Stimulated activated CD4-positive, alpha-beta T cell treated with anti-CD3 and anti-CD28 coated beads, Interleukin-15, amount 100 ng/mL, for 1 hour (primary cell): ENCODE measurements at places on chromosomes 11 and 22.

GRCh38 chr11:60343094-60343704, 16.1 kb downstream of the MS4A6E start:
- DNase-seq = no peak

GRCh38 chr11:75011872-75012271, 23.1 kb downstream of the NEU3 start:
- no peak for DNase-seq

DNA sequence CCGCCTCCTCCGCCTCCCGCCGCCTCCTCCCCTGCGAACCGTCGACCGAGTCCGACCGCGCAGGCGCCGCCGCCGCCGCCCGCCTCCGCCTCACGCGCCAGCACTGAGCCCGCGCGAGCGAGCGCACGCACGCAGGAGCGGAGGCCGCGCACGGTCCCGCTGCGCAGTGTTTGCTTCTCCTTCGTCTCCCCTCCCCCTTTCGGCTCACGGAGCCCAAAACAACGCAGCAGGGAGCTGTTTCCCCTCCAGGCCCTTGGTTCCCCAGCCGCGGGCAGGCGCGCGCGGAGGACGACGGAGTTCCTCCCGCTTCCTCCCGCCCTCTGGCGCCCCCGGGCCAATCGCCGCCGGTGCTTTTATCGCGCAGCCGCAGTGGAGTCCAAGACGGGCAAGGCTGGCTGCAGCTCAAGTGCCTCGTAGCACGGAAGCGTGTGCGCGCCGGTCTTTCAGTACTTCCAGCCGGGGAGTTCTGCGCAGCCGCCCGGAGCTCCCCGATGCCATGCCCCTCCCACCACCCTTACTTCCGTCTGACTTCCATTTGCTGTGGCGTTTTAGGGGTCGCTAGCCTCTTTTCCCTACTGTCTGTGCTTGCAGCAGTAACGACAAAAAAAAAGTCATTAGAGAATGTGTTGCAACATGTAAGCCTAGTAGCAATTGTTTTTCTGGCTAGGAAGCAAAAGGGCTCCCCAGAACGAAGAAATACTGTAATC, at the start of gene HNRNPUL2:
Gene HNRNPUL2, minus strand, starts transcription at position 293 of the 707 bp plus-strand sequence. CDS start 301 bp downstream, outside the sequence.
- peak; percentile 97 for DNase-seq

DNA sequence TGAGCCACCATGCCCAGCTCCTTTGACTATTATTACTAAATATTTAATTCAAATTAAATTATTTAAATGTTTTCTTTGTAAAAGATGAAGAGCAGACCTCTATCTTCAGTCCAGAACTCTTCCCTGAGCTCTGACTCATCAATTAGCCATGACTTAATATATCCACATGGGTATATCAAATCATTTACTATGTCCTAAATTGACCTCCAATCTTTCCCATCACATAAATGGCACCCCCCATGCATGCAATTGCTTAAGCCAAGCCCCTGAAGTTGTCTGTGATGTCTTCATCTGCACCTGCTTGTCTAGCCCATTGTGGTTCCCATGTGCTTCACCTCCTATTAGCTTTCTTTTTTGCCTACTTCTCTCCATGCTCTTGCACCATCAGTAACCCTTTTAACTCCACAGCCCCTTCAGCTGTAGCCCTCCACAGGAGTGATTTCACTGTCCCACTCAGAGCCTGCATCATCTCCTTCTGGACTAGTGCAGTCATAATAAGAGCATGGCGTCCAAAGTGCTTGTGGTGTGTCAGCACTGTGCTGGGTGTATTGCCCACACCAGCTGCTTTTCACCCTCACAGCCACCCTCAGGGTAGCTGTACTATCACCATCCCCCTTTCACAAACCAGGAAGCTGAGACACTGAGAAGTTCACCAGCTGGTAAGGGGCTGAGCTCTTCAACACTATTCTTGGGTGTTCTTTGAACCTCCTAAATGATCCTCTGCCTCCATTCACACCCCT, 11.8 kb upstream of the THY1 start:
- no peak for DNase-seq

GRCh38 chr11:88428959-88429358, 91.4 kb upstream of the CTSC start:
- no peak for DNase-seq

DNA sequence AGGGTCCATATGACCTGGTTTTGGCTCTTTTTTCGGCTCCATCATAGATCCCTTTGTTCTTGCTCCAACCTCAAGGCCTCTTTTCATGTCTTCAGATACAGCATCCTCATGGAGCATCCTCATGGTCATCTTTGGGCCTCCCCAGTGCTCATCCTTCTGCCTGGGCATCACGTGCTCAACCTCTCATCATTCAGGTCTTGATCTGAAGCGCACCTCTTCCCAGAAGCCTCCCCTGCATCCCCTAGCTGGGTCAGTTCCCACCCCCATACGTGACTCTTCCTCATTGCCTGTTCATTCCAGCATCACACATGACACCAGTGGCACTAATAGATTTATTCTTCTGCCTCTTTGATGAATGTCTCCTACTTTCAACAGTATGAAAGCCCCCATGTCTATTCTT, 192.2 kb downstream of the MIAT start:
- DNase-seq = no peak

- DNase-seq = no peak
These were observed 428 bp downstream of the CDKN1C start for GRCh38 chr11:2885017-2885677.

DNA sequence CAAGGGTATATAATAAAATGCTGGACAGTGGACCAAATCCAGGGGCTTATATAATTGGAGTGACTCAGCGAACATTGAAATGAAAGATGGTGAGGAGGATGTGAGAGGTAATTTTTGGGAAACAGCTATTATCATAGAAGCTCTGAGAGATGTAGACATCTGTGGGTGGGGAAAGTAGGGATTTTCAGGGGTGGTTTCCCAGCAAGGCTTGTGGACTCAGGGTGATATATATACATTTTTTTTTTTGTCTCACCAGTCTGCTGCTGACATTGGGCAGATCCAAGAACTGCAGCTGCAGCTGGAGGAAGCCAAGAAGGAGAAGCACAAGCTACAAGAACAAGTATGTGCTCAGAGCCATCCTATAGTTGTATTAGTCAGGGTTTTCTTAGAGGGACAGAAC, 208.1 kb downstream of the MYO18B start:
- no peak for DNase-seq

GRCh38 chr11:70212227-70212811, 9.2 kb downstream of the FADD start:
- DNase-seq = no peak

- DNase-seq = no peak
These were observed 680.5 kb upstream of the API5 start for GRCh38 chr11:42631220-42631843.

DNA sequence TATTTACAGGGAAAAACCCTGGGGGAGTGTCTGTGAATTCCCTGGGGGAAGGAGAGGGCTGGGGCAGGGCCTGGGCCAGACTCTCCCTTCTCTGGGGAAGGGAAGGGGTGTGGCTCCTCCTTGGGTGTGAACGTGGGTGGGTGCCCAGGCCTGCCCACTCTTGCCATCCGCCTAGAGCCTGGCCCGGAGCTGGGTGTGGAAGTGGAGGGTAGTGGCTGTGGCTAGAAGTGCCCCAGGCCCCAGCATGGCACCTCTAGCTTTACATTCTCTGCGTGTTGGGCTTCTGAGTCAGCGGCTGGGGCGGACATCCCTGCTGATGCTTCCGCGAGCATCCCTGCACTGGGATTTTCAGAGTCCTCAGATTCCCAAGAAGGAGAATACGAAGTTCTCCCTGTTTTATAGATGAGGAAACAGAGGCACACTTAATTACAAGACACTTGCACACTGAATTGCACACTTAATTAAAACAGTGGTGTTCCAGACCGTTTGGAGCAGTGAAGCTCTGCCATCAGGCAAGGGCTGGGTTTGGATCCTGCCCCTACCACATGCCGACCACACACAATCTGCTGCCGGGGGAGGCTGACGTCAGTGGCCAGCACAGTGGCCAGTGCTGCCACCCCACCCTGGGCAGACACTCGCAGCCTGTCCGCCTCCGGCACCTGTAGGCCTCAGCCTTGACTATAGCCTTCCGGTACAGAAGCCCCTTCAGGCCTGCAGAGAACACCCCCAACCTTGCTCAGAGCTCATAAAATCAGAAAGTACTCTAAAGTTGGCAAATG, 7.6 kb downstream of the BAD start:
- no peak for DNase-seq

GRCh38 chr22:43955883-43956782, 891 bp downstream of the SAMM50 start:
- DNase-seq = no peak

GRCh38 chr11:79546351-79546750, 105.5 kb upstream of the TENM4 start:
- no peak for DNase-seq

GRCh38 chr22:27075891-27076290, 418.5 kb downstream of the MIAT start:
- no peak for DNase-seq

DNA sequence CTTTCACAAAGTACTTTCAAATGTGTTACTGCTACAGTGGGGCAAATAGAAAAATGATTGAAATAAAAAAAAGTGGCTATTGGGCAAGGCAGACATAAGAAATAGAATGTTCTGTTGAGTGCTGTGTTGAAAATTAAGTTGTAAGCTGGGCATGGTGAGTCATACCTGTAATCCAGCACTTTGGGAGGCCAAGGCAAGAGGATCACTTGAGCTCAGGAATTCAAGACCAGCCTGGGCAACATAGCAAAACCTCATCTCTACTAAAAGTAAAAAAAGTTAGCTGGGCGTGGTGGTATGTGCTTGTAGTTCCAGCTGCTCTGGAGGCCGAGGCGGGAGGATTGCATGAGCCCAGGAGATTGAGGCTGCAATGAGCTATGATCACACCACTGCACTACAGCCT, 26.9 kb upstream of the LDHA start:
- DNase-seq = no peak

DNA sequence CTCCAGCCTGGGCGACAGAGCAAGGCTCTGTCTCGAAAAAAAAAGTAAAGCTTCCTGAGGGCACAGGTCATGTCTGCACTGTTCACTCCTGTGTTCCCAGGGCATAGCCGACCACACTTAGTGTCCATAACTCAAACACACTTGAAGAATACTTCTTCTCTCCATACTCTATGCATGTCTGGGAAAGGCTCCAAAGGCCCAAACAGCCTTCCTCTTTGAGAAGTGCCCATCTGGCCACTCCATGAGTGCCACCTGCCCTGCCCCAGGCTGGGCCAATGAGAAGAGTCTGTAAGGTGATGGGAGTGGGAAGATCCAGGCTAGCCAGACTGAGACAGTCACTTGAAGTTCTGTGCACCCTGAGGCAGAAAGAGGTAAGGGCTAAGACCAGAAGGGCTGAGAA, 24.7 kb downstream of the DGCR2 start:
- no peak for DNase-seq

GRCh38 chr22:40289991-40290459, 56.3 kb upstream of the ADSL start:
- DNase-seq = peak; percentile 45

GRCh38 chr11:128568166-128568778, 19.1 kb downstream of the ETS1 start:
- no peak for DNase-seq

DNA sequence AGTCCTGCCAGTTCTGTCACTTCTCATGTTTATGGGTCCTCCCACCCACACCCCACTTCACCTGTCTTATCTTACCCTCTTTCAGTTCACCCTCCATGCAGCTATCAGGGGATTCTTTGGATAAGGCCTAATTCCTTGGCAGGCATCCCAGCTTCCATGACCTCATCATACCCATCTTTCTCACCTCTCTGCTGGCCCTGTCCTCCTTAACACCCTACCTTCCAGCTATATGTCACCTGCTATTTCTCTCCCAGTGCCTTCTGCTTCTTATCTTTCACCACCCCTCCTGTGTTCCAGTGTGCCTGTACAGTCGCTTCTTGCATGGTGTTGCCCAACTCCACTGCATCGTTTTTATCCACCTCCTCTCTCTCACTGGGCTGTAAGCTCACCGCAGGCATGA, 28.3 kb downstream of the SNU13 start:
- DNase-seq = no peak

- DNase-seq = no peak
These were observed 813 bp upstream of the BTBD10 start for GRCh38 chr11:13463779-13464290.

GRCh38 chr11:9601876-9602199, 28.4 kb downstream of the WEE1 start:
- no peak for DNase-seq

- no peak for DNase-seq
These were observed 122.9 kb downstream of the MAML2 start for GRCh38 chr11:96219981-96220623.

- no peak for DNase-seq
These were observed 5.3 kb upstream of the GNAZ start for GRCh38 chr22:23065069-23065451.

DNA sequence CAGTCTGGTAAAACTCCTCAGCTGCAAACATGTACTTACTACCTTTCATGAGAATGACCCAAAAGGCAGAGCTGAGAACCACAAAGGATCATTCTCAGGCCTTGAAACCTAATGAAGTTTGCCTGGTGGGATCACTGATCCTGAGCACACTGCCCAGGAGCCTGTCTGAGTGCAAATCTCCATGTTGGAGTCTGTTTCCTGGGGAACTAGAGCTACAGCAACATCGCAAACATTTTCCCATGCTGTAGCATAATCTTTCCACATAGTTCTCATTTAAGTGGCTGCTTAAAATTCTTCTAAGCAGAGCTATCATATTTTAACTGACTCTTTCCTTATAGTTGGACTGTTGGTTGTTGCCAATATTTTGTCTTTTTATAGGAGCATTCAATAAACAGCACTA, 58.5 kb downstream of the GUCY1A2 start:
- no peak for DNase-seq

DNA sequence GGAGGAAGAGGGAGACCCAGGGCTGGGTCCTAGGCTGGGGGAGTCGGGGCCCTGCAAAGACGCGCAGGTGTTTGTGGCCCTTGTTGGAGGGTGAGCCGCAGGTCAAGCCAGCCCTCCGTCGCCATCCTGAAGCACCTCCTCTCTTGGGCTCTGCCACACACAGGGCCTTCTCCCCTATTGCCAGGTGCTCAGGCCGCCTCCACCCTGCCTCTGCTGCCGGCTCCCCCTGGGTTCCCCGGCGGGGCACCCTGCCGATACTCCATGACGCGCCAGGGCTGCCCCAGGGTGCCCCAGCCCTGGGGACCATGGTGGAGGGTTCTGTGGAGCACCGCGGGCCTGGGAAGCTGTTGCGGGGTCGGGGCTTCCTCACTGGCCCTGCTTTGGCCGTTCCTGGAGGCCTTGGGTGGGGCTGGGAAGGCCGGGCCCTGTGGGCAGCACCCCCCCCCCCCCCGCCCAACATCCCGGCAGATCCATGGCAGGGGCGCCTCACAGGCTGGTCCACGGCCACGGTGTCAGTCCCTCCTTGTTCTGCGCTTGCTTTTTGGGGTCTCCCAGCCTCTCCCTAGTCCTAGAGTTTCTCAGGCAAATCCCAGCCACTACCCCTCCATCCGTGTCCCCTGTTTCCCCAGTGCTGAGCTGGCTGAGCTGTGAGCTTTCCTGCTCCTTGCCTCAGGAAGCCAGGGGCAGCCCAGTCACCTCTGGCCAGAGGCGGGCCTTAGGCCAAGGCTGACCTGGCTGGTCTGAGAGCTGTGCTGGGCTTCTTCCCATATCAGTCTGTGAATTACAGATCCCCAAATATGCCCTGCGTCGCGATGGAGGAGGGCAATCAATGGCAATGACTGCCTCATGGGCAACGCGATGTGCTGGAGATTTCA, 2.3 kb upstream of the ADORA2A start:
- DNase-seq = no peak
